Stimulated activated effector memory CD8-positive, alpha-beta T cell treated with anti-CD3 and anti-CD28 coated beads, Interleukin-12 subunit alpha, Interleukin-12 subunit beta, amount 100 ng/mL, for 72 hours (primary cell): ENCODE measurements at places on chromosomes 1 and 21.

- DNase-seq = no peak
Observed at GRCh38 chr1:214022229-214022791, 34.5 kb downstream of the PROX1 start.

GRCh38 chr1:236850077-236850979 lies 55.2 kb downstream of the MTR start:
- no peak for DNase-seq

- no peak for DNase-seq
Observed at GRCh38 chr1:153443486-153443885, 17.0 kb downstream of the S100A7 start.

DNA sequence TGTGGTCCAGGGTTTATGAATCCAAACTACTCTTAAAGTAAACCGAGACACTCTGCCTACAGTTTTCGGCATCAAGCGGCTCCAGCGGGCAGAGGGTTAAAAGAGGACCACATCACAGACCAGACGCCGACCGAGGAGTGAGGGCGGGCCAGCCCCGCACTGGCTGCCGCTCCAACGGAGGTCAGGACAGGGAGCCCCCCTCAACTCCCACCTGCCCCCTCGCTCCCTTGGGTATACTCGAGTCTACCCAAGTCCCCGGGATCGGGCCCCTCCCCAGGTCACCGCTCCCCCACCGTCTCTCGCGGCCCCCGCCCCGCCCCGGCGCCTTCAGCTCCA lies 312 bp downstream of the ARNT start:
- DNase-seq = no peak

- DNase-seq = no peak
Observed at GRCh38 chr21:15272171-15272570, 207.4 kb upstream of the NRIP1 start.

DNA sequence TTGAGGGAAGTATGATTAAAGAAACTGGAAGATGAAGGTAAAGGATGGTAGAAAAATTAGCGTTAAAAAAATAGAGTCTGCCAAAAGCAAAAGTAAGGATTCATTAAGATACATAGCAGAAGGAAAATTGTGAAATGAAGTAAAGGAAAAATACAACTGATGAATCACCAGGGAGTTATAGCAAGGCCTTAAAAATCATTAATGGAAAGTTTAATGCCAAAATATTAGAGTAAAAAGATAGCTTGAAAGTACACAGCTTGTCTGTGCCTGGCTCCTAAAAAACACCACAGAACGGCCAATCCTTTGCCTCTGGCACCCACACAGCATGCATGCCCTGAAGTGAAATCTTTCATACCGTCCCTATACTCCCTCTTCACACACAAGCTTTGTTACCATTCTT lies 66.9 kb upstream of the APOBEC4 start:
- DNase-seq = no peak

- DNase-seq = no peak
Observed at GRCh38 chr1:93999840-94000415, 90.7 kb upstream of the GCLM start.

DNA sequence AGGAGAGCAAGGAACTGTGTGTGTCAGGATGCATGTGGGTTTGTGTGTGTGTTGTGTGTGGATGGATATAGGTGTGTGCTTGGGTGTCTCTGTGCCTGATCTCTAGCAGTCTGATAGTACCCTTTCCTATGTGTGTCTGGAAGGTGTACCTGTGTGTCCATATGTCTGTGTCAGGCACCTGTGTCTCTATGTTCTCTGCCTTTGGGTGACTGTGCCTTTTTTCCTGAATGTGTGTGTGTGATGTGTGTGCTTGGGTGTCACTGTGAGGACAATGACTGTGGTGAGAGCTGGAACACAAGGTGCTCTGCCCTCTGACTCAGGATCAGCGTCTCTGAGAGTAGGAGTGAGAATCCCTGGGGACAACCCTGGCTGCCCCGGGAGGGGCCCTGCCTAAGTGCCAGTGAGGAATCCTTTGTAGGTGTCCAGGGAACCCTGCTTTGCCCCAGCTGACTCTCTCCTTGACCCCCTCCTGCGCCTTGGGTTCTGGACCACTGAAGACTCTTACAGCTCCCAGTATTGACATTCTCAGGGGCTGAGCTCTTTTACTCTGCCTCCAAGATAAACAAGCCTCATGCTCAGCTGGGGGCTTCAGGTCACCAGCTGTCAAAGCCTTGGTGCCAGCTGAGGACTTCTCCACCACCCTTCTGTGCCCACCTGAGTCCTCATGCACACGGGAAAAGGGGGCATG lies 735 bp upstream of the EFNA3 start:
- no peak for DNase-seq

DNA sequence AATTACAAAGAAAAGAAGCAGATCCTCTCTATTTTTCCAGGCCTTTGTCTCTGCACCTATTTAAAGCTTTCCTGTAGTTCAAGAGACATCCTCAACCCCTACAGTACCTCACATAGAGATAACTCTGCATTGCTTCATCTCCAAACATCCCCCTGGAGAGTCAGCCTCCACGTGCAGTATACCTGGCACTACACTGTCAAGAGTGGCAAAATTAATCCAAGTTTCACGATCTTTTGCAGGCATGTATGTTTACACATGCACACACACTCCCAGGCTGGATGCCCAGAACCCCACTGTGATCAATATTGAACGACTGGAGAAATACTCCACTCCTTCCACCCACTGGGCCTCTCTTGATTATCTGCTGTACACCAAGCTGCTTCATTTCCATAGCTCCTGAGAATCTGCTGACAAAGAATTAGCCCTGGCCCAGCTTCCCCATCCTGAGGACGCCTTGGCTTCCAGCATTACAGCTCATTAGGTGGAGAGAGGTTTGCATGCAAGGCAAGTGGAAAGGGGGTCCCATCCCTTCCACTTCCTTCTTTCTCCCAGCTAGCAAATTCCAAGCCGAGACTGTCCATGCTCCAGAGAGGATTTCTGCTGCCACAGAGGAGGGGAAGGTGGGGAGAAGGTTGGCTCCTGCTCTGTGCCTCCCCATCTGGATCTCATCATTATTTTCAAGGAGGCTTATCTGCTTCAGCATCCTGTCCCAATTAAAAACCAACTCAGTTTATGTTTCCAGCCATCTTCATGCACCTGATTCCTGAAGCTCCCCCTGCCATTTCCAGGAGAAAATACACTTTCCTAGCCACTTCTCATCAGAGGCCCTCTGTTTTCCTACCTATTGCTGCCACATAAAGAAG lies 66.5 kb upstream of the GOLT1A start:
- DNase-seq = no peak

- DNase-seq = no peak
Observed at GRCh38 chr1:234866007-234866866, 256.3 kb upstream of the IRF2BP2 start.

DNA sequence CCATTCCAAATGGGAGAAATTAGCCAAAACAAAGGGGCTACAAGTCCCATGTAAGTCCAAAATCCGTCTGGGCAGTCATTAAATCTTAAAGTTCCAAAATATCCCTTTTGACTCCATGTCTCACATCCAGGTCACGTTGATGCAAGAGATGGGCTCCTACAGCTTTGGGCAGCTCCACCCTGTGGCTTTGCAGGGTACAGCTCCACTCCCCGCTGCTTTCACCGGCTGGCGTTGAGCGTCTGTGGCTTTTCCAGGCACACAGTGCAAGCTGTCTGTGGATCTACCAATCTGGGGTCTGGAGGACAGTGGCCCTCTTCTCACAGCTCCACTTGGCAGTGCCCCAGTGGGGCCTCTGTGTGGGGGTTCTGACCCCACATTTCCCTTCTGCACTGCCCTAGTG lies 130.2 kb downstream of the TPR start:
- DNase-seq = no peak

- DNase-seq = no peak
Observed at GRCh38 chr21:26888256-26888655, 43.0 kb upstream of the ADAMTS1 start.

GRCh38 chr1:163227126-163227525 lies 24.4 kb upstream of the RGS5 start:
- DNase-seq = no peak

DNA sequence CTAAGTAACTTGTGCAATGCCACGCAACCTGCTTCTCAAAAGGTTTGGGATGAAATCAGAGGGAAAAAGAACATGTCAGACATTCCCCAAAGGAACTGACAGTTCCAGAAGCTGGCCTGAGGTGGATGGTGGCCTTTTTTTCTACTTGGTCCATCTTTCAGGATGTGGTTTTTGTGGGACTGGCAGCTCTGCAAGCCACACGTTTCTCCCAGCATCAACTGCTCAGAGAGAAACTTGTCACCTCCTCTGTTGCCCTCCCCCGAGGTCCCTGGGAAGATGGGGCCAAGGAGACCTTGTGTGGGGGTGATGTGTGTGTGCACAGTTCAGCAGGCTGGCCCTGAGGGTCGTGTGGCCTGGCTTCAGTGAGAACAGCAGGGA lies 2.5 kb upstream of the DHRS3 start:
- peak; percentile 26 for DNase-seq

DNA sequence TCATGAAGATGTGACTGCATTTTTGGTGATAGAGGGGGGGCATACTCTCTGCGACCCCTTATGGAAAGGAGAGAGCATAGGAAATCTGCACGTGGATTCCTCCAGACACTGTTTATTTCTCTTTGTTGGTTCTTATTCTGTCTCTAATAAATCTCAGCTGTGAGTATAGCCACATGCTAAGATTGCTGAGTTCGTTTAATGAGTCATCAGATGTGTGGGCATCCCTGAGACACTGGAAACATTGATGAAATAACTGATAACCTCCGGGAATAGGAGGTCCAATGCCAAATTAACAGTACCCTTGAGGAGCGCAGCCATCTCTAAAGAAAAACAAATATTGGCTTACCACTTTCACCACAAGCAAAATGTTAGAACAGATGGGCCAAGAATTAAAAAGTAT lies 880.2 kb upstream of the NEGR1 start:
- DNase-seq = no peak

DNA sequence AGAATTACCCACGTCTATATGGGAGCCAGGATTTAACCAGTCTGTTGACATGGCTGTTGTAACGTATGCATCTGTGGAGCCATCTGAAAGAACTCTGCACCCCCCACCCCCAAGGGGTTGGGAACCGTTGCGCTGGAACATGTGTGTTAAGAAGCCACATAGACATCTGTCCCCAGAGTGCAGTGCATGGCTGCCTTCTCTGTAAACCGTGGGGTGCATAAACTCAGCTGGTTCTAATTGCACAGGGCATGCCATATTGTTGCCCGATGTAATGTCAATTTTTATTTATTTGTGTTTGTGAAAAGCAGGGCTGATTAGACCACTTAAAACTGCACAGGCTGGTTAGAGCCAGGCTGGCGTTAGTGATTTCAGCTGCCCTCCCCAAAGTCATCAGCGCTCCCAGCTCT lies 70.1 kb upstream of the ROR1 start:
- no peak for DNase-seq
